Activated T-helper 1 cell treated with Interleukin-2 at 50 U/mL for 16 hours (primary cell): ENCODE measurements at places on chromosomes 1 and 21.
A peak's percentile ranks its signal among the peaks of the same experiment; 100 is the strongest.

- no peak for DNase-seq
These were observed 3.5 kb downstream of the SLC66A1 start for GRCh38 chr1:19315378-19316198.

- no peak for DNase-seq
These were observed 18.3 kb downstream of the GRHL3 start for GRCh38 chr1:24337455-24337854.

DNA sequence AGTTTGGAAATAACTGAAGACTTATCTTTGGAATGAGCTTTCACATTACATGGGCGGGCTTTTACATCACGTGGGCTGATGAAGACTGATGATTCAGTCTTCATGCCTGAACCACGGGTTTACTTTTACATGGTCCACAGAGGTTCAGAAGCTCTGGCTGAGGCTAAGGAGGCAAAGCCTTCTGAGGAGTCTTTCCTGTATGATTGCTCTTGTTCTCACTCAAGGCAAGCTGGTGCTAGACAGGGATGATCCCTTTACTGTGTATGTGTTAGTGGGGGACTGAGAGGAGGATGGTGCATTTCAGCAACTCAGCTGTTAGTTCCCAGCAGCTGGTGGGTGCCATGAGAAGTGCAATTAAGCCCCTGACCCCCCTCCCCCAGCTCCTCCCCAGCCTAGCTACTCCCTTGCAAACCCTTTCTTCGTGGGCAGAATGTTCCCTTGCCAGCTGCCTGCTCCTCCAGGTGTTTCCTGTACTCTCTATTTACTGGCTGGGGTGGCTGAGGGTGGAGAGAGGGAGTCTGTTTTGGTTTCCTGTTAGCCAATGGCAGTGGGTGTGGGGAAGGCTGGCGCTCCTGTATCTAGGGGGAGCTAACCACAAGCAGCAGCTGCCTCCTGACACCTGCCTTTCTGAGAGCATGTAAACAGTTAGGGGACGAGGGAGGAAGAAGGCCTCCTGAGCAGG, 15.4 kb downstream of the BTG2 start:
- DNase-seq = peak; percentile 68

DNA sequence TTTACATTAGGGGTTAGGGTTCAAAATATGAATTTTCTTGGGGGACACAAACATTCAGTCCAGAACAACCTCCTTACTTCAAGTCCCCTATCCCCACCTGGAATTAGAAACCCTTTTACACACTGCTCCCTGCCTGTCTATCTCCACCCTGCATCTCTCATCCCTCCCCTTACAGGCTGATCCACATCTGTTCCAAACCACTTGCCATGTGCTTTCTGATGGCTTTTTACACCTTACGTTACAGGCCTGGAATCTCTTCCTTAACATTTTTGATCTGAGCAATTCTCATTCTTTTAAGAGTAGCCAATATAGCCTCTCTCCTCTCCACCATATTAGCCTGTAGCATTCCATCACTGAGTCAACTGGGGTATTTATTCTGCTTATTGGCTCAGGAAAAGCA, 122.0 kb downstream of the PTBP2 start:
- no peak for DNase-seq

DNA sequence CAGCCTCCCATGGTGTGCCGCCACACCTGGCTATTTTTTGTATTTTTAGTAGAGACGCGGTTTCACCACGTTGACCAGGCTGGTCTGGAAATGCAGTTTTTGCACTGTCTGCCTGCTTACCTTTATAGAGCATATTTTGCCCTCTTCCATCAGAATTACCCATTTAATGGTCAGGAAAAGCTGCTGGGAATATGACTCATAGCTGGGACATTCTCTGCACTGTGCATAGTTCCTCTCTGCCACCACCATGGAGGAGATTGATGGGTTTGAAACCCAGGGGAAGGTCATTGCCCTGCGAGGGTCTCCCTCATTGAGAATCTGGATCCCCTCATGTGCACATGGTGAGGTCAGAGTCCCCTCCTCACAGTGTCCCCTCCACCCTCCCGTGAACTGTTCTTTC, 32.1 kb downstream of the MX1 start:
- no peak for DNase-seq

DNA sequence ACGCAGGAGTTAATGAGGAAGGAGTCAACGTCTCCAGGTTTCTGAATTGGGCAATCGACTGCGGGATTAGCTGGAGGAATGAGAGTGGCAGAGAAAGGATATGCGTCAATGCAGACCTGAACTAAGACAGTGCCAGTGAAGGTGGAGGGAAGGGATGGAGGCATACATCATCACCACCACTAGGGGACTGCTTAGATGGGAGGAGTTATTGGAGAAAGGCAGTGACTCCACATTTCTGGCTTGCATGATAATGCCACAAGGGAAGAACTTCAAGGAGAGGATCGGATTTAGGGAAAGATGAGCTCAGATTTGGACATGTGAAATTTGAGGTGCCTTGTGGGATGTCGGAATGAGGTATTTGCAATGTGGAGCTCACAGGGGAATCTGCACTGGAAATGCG, 17.5 kb downstream of the VASH2 start:
- no peak for DNase-seq

DNA sequence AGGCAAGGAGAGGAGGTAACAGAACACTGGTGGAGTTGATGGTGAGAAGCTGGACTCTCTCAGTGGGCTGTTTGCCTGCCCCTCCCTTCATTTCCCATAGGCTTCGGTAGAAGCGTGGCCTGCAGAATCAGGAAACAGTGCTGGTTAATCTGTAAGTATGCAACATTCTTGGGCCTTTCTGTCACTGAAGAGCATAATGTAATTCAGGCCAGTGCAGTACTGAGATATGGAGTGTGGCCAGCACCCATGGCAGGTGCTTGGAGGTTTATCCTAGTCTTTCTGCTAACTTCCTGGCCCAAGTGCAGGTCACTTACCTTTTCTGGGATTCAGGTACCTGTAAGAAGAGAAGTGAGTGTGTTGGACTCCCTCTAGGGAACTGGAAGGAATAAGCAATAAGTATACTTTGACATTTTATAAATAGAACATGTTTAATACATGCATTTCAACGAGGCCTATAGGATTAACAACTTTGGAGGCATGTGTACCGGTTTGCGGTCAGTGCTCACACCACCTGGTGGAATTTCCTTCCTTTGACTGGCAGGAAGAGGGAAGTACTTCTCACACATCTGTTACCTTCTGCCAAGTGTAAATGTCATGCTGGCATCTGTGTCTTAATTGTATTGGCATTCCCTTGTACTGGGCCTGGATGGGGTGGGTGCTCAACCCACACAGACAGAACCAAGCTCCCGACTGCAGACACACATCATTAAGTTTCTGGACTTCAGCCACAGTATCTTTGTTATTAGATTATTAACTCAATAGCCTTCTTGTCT, 105.5 kb downstream of the KIF26B start:
- no peak for DNase-seq

GRCh38 chr1:54952950-54953718, 27.3 kb upstream of the TMEM61 start:
- DNase-seq = no peak

GRCh38 chr1:107362468-107363140, 221.8 kb downstream of the NTNG1 start:
- no peak for DNase-seq

DNA sequence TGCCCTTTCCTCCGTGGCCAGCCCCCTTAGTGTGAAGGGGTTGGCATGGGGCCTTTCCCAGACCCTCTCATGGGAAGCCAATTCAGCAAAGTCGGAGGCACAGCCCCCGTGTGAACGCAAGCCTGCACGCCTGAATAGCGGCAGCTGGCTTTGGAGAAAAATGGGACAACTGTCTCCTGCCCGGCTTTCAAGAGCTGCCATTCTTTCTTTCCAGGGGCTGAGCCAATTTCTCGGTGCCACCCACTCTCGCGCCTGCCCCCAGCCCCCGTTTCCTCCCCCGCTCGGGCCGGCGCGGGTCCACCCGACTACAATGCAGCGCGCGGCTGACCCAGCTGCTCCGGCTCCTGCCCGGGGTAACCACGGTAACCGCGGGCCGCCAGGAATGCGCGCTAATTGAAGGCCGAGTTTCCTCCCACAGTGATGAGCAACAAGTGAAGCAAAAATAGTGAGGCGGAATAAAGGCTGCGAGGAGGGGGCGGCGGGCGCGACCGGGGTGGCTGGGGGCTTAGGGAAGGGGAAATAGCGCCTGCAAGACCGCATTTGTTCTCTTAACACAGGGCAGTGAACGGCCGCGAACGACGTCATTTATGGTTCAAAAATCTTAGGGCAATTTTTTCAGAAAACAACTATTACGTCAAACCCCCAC, 27.8 kb downstream of the ILDR2 start:
- DNase-seq = no peak

DNA sequence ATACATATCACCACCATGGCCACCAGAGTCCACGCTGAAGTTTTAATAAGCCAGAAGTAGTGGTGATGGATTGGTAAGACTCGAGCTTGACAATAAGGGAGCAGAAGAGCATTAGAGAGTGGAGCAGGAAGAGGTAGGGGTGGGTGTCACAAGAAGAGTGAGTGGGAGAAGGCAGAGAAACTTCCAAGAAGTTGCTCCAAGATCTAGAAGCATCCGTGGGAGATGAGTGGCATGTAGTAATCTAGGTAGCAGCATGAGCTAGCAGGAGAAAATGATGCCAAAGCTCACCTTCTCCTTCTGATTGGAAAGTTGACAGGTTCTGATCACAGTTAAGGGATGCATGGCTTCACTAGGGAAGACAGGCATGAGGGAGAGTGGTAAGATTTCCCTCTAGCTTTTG, 49.2 kb downstream of the PLXNA2 start:
- no peak for DNase-seq

DNA sequence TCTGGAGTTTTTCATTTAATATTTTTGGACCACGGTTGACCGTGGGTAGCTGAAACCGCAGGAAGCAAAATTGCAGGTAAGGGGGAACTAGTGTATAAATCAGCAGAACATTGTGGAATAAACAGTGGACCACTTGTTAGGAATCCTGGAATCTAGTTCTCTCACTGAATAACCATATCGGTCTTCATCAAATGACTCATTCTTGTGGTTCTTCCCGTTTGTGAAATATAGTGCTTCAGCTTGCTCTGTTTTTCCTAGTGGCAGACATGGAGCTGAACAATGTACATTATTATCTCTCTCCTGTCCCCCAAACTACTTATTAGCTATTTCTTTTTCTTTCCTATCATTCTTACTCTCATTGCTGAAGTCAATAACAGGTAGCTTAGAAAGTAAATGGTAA, 61.9 kb downstream of the HSPA13 start:
- DNase-seq = no peak

DNA sequence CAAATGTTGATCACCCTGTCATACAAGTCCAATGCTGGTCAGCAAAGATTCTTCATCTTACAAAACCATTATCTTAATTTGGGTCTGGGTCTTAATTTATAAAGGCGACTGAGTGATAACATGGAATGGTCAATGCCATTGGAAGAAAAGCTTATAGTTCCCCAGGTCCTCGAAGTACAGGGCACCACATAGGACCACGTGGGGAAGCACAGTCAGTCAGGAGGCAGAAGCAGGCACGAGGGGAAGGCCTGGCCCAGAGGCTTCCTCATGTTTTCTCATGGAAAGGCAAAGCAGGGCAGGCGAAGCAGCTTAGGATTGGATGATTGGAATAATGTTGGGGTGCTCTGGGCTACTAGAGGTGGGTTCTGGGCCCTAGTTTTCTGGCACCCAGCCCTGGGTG, 175.7 kb downstream of the FASLG start:
- no peak for DNase-seq

- DNase-seq = no peak
These were observed 52.2 kb upstream of the TARBP1 start for GRCh38 chr1:234531151-234531635.

GRCh38 chr1:37037690-37038089, 3.4 kb upstream of the GRIK3 start:
- no peak for DNase-seq

- DNase-seq = no peak
These were observed at the start of gene DNAH14 for GRCh38 chr1:224929335-224930237. Gene DNAH14, plus strand, starts transcription at chr1:224929675. Its CDS starts 23,028 bp downstream, at chr1:224952703.

GRCh38 chr1:168470901-168471431, 72.8 kb downstream of the XCL2 start:
- DNase-seq = no peak

- no peak for DNase-seq
These were observed 38.2 kb downstream of the CRYAA start for GRCh38 chr21:43207043-43207315.

- no peak for DNase-seq
These were observed 6.7 kb upstream of the NADK start for GRCh38 chr1:1784933-1785332.

DNA sequence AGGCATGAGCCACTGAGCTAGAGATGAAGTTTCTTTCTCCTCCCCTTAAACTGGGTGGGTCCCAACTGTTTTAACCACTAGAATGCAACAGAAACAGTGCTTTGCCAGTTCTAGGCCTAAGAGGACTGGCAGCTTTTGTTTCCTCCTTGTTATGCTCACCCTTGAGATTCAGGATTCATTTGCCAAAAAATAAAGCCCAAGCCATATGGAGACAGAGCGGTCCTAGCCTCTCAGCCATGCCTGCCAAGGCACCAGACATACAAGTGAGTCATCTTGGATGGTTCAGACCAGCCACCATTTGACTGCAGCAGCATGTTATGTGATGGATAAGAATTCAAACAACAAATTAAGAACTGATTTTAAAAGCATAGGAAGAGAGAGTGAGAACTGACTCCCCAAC, 38.1 kb upstream of the STUM start:
- DNase-seq = no peak

GRCh38 chr1:36126797-36127500, 1.9 kb upstream of the COL8A2 start:
- no peak for DNase-seq

- no peak for DNase-seq
These were observed 5.4 kb downstream of the CDKN2C start for GRCh38 chr1:50975436-50975835.

DNA sequence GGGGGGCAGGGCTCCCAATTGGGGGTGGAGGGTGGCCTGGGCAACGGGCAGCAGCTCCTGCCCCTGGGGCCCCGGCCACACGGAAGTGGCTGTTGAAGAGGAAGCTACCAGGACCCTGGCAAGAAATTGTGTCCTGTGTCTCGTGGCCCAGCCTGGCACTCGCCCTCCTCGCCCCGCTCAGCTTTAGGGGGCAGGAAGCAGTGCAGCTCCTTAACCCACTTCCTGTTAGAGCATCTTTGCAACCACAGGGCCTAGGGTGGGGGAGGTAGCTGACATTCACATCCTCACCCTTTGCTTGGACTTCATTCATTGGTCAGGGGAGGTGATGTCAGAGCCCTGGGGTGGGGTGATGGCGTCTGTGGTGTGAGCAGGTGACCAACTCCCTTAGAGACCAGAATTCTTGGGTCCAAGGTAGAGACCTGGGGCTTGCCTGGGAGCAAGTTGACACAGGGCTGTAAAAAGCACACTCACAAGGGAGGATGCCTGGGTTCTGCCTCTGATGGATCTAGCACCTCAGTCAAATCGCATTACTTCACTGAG, at the start of gene ARHGAP30:
Gene ARHGAP30, minus strand, starts transcription at position 161 of the 540 bp plus-strand sequence. CDS start 267 bp downstream, outside the sequence.
- DNase-seq = peak; percentile 76

GRCh38 chr21:46223217-46223616, 5.4 kb downstream of the LSS start:
- DNase-seq = no peak

DNA sequence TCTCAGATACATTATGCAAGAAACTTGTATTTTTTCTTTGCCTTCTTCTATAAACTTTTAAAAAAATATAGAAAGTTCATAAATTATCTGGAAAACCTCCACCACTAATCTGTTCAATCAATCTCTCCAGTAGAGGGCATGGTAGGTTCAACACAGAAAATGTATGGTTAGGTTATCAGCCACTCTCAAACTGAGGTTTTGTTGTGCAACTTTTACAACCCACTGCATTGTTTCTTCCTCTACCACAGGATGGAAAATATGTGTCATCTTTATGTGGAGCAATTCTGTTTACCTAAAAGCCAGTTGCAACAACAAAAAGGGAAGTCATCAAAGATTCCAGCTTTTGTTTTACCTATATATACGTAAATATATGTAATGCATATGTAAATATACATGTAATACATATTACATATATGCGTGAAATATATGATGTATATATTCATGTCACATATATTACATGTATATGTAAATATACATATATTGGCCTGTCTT, 3.0 kb upstream of the RGS2 start:
- no peak for DNase-seq
